GM23248 (cell line): ENCODE measurements at places on chromosomes 1 and 21. TPM values are rescaled to one million over a fixed set of nuclear protein-coding genes. Genes with fewer than 3 reads are reported as not detected.

Gene FABP3
- 0.51 and 2.1 TPM in 2 replicates for total RNA-seq

Gene LYPD8
- not detected in 2 replicates for total RNA-seq

Gene IVL
- total RNA-seq = 0.76 and 1.1 TPM in 2 replicates

Gene OR2T29
- not detected in 2 replicates for total RNA-seq

Gene PDZK1IP1
- total RNA-seq = not detected in 2 replicates

Gene RNU1-1
- total RNA-seq = under 0.01 TPM in 1 of 2 replicates, not detected in the other

Gene ACTL8
- total RNA-seq = 0.11 TPM in 1 of 2 replicates, not detected in the other

Gene RORC
- total RNA-seq = not detected in 2 replicates

Gene FCRL5
- total RNA-seq = not detected in 2 replicates

Gene GNG12
- 309 and 315 TPM in 2 replicates for total RNA-seq

Gene HMCN1
- 5.2 and 18.7 TPM in 2 replicates for total RNA-seq

Gene LMOD1
- 7.8 and 8.9 TPM in 2 replicates for total RNA-seq

Gene RPTN
- not detected in 2 replicates for total RNA-seq

Gene FCRL1
- not detected in 2 replicates for total RNA-seq

Gene TIE1
- total RNA-seq = not detected in 2 replicates

Gene ANKRD35
- 0.38 and 0.65 TPM in 2 replicates for total RNA-seq

Gene PTPN14
- 49.1 and 49.8 TPM in 2 replicates for total RNA-seq

Gene SERTAD4
- total RNA-seq = 0.76 and 0.97 TPM in 2 replicates

Gene SH2D5
- total RNA-seq = 1.0 and 1.4 TPM in 2 replicates

Gene DENND2D
- 3.7 and 5.1 TPM in 2 replicates for total RNA-seq

Gene DARS2
- 12.1 and 14.5 TPM in 2 replicates for total RNA-seq

Gene LRRC7
- total RNA-seq = not detected in 2 replicates

Gene PRAMEF12
- not detected in 2 replicates for total RNA-seq

Gene TPM3
- 578 and 599 TPM in 2 replicates for total RNA-seq
